ENCODE measurements at places on chromosomes 12 and 14. TPM values are rescaled to one million over a fixed set of nuclear protein-coding genes. Genes with fewer than 3 reads are reported as not detected.

AQP6 gene
- total RNA-seq: 0.40 TPM

CLEC2B gene
- 4.1 TPM for total RNA-seq

- DNase-seq: no peak
Measured at GRCh38 chr12:130920723-130921381, 32.9 kb upstream of the ADGRD1 start.

- no peak for DNase-seq
Measured at GRCh38 chr12:12182703-12183365, 84.0 kb downstream of the LRP6 start.

All from prostate gland (tissue), 2 donors.